A549 treated with GW870086 at 1 μM for 4 hours (cell line): ENCODE measurements at places on chromosomes 12 and 14. TPM values are rescaled to one million over a fixed set of nuclear protein-coding genes. Genes with fewer than 3 reads are reported as not detected.

PTPRO gene
- 0.03 to 0.14 TPM in 2 of 5 replicates, not detected in the others for total RNA-seq

GRIP1 gene
- 2.3 to 6.4 TPM (median 4.3 TPM) in 5 replicates for total RNA-seq

FOXA1 gene
- 5.8 to 9.1 TPM (median 8.0 TPM) in 5 replicates for total RNA-seq

GPD1 gene
- total RNA-seq, result 0.11 to 0.35 TPM (median 0.19 TPM) in 5 replicates

MYO1H gene
- total RNA-seq, result not detected in 5 replicates

NKX2-8 gene
- total RNA-seq, result 1.6 to 4.2 TPM (median 3.2 TPM) in 5 replicates

BDKRB1 gene
- 0.38 to 0.79 TPM (median 0.48 TPM) in 5 replicates for total RNA-seq

CCDC196 gene
- not detected in 5 replicates for total RNA-seq

YBX3 gene
- total RNA-seq, result 239 to 276 TPM (median 268 TPM) in 5 replicates

AVPR1A gene
- total RNA-seq, result 0.05 TPM in 1 of 5 replicates, not detected in the others

CAPZA3 gene
- total RNA-seq, result not detected in 5 replicates

RNU4-1 gene
- not detected in 5 replicates for total RNA-seq

PRR4 gene
- 0.51 to 4.2 TPM (median 2.0 TPM) in 5 replicates for total RNA-seq

SIVA1 gene
- 161 to 220 TPM (median 195 TPM) in 5 replicates for total RNA-seq

C12orf54 gene
- not detected in 5 replicates for total RNA-seq

CTDSP2 gene
- 36.8 to 50.5 TPM (median 46.0 TPM) in 5 replicates for total RNA-seq

GPR84 gene
- not detected in 5 replicates for total RNA-seq

TAS2R43 gene
- not detected in 5 replicates for total RNA-seq

SSTR1 gene
- 0.03 TPM in 1 of 5 replicates, not detected in the others for total RNA-seq

COL2A1 gene
- 0.02 to 0.08 TPM (median 0.06 TPM) in 4 of 5 replicates, not detected in the other for total RNA-seq

NID2 gene
- 13.3 to 22.6 TPM (median 18.7 TPM) in 5 replicates for total RNA-seq

OR4E2 gene
- not detected in 5 replicates for total RNA-seq

TRPV4 gene
- total RNA-seq, result 0.09 to 0.15 TPM (median 0.11 TPM) in 4 of 5 replicates, not detected in the other

ERP27 gene
- total RNA-seq, result not detected in 5 replicates

WDHD1 gene
- total RNA-seq, result 9.2 to 13.7 TPM (median 11.0 TPM) in 5 replicates

KRT84 gene
- not detected in 5 replicates for total RNA-seq

IL23A gene
- total RNA-seq, result 0.21 to 0.70 TPM (median 0.49 TPM) in 4 of 5 replicates, not detected in the other

FGFR1OP2 gene
- total RNA-seq, result 25.7 to 32.7 TPM (median 28.4 TPM) in 5 replicates

CAMKK2 gene
- total RNA-seq, result 18.4 to 25.8 TPM (median 25.5 TPM) in 5 replicates

CPM gene
- 4.1 to 6.3 TPM (median 5.5 TPM) in 5 replicates for total RNA-seq

FOXG1 gene
- 0.10 to 0.19 TPM (median 0.14 TPM) in 5 replicates for total RNA-seq

POLE2 gene
- total RNA-seq, result 11.6 to 15.7 TPM (median 14.3 TPM) in 5 replicates

SLCO1C1 gene
- total RNA-seq, result 0.05 TPM in 1 of 5 replicates, not detected in the others

AQP2 gene
- not detected in 5 replicates for total RNA-seq

SLC6A13 gene
- total RNA-seq, result 0.09 to 0.92 TPM (median 0.33 TPM) in 4 of 5 replicates, not detected in the other

TMTC1 gene
- total RNA-seq, result 0.05 to 0.12 TPM (median 0.06 TPM) in 4 of 5 replicates, not detected in the other

TMCC3 gene
- total RNA-seq, result 0.88 to 1.8 TPM (median 1.2 TPM) in 5 replicates

TCTN2 gene
- 12.7 to 13.6 TPM (median 13.1 TPM) in 5 replicates for total RNA-seq

KSR2 gene
- total RNA-seq, result 0.53 to 0.72 TPM (median 0.65 TPM) in 5 replicates
